Prostate gland (tissue), 2 donors: ENCODE measurements at places on chromosomes 11 and 22. TPM values are rescaled to one million over a fixed set of nuclear protein-coding genes. Genes with fewer than 3 reads are reported as not detected.

GRCh38 chr11:69444381-69445130 is 36.9 kb upstream of the LINC01488 start:
- no peak overlapping the region for H3K4me3 ChIP-seq
- H3K27ac ChIP-seq, result peak overlapping the region; percentile 58
- no peaks in the 10 kb centered on the region for H3K27me3 ChIP-seq
- H3K36me3 ChIP-seq, result no peaks in the 10 kb centered on the region
- peaks cover 19% of the 10 kb centered on the region for H3K4me1 ChIP-seq
- DNase-seq, result peak; percentile 91

- no peak overlapping the region for H3K4me3 ChIP-seq
- no peak overlapping the region for H3K27ac ChIP-seq
- no peaks in the 10 kb centered on the region for H3K36me3 ChIP-seq
- H3K27me3 ChIP-seq, result no peaks in the 10 kb centered on the region
- H3K4me1 ChIP-seq, result no peaks in the 10 kb centered on the region
- no peak for DNase-seq
These were observed 195.9 kb downstream of the BCR start for GRCh38 chr22:23376256-23376655.

DNA sequence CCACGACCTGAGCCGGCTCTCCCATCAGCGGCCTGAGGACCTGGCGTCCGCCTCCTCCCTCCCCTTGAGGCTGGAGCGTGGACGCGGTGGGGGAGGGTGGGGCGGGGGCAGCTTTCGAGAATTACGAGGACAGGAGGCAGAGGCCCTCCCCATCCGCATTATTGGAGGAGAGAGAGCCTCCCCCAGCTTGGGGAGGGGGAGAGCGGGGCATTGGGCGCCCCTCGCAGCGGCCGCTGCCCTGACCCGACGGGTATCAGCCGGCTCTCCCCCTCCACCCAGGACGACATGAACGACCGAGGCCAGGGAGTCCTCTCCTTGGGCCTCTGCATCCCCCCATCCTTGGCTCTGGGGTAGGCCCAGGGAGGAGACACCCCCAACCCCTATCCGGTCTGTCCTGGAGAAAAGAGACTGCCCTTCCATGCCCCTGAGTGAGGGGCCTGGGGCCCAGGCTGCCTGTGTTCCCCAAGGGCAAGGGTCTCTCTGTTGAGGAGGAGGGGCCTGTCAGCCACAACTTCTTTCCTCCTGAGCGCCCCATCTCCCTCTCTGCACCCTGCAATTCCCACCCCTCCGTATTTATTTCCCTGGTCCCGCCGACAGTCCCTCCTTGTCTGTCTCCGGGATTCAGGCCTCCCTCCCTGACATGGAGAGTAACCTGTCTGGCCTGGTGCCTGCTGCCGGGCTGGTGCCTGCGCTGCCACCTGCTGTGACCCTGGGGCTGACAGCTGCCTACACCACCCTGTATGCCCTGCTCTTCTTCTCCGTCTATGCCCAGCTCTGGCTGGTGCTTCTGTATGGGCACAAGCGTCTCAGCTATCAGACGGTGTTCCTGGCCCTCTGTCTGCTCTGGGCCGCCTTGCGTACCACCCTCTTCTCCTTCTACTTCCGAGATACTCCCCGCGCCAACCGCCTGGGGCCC is 495 bp downstream of the GPR137 start:
- peak overlapping the region; percentile 71 for H3K4me3 ChIP-seq
- no peaks in the 10 kb centered on the region for H3K27me3 ChIP-seq
- H3K27ac ChIP-seq, result peak overlapping the region; percentile 97
- DNase-seq, result no peak
- no peaks in the 10 kb centered on the region for H3K36me3 ChIP-seq

DNA sequence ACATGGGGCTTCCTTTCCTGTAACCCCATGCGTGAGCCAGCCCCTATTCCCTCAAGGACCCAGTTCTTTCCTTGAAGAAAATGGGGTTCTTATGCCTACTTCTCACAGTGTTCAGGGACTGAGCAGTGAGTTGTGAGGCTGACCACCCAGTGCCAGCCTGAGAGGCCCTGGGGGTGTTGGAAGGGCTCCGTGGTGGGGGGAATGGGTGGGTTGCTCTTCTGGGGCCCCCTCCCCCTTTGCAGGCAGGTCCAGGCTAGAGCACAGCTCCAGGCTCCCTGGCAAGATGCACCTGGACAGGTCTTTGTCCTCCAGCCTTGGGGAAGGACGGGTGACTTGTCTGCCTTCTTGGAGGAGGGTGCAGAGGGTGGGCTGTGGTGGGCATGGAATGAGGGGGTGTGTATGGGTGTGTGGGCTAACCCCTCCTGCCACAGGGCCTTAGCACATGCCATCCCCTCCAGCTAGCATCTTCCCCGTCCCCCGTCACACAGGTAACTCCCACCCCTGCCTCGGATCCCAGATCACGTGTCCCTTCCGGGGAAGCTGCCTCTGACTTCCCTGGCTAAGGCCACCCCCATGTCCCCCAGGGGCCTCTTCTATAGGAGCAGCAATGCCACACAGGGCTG is 64.6 kb downstream of the MYEOV start:
- no peak overlapping the region for H3K27ac ChIP-seq
- DNase-seq, result no peak
- H3K27me3 ChIP-seq, result peaks cover 4% of the 10 kb centered on the region
- no peaks in the 10 kb centered on the region for H3K4me1 ChIP-seq

GRCh38 chr11:86097980-86098379 is 29.1 kb upstream of the PICALM start:
- H3K4me3 ChIP-seq, result no peak overlapping the region
- H3K36me3 ChIP-seq, result no peaks in the 10 kb centered on the region
- no peaks in the 10 kb centered on the region for H3K27me3 ChIP-seq
- H3K4me1 ChIP-seq, result no peaks in the 10 kb centered on the region
- no peak for DNase-seq

DNA sequence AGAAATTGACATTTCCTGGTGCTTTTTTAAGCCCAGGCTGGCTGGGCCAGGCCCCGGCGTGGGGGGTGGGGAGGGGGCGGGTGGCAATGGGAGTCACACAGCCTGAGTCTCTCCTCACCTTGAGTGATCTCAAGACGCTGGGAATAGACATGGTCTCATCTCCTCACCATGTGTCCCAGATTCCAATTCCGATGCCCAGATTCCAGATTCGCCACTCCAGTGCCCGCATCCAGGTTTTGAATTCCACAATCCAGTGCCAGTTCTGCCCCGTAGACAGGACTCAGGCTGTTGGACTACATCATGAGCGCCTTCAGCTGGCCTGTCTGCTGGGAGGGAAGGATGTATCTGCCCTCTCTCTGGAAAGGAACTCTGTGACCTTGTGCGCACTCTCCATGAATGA is 19.1 kb downstream of the KCNC1 start:
- H3K27me3 ChIP-seq, result no peaks in the 10 kb centered on the region
- H3K27ac ChIP-seq, result no peak overlapping the region
- no peak overlapping the region for H3K4me3 ChIP-seq
- no peaks in the 10 kb centered on the region for H3K36me3 ChIP-seq
- DNase-seq, result no peak

GRCh38 chr11:28401446-28401845 is 293.3 kb downstream of the METTL15 start:
- no peak overlapping the region for H3K27ac ChIP-seq
- no peaks in the 10 kb centered on the region for H3K4me1 ChIP-seq
- H3K27me3 ChIP-seq, result no peaks in the 10 kb centered on the region
- H3K4me3 ChIP-seq, result no peak overlapping the region

- H3K27me3 ChIP-seq, result no peaks in the 10 kb centered on the region
- no peak overlapping the region for H3K4me3 ChIP-seq
- no peak overlapping the region for H3K27ac ChIP-seq
- no peaks in the 10 kb centered on the region for H3K4me1 ChIP-seq
- DNase-seq, result no peak
- no peaks in the 10 kb centered on the region for H3K36me3 ChIP-seq
These were observed 621.2 kb downstream of the LRRC4C start for GRCh38 chr11:40838181-40838683.

Gene NEU3
- total RNA-seq, result 19.4 TPM

Gene KRTAP5-11
- not detected for total RNA-seq

Gene SYT13
- 0.80 TPM for total RNA-seq

Gene MAPK11
- 11.4 TPM for total RNA-seq
